ENCODE measurements at places on chromosomes 4 and X. TPM values are rescaled to one million over a fixed set of nuclear protein-coding genes. Genes with fewer than 3 reads are reported as not detected.
A peak's percentile ranks its signal among the peaks of the same experiment; 100 is the strongest.

ODAM gene
- polyA plus RNA-seq, result not detected

CWH43 gene
- polyA plus RNA-seq, result 2.4 TPM

NDUFB11 gene
- 124 TPM for polyA plus RNA-seq

SLC4A4 gene
- 21.3 TPM for polyA plus RNA-seq

TLR7 gene
- polyA plus RNA-seq, result under 0.01 TPM

DNA sequence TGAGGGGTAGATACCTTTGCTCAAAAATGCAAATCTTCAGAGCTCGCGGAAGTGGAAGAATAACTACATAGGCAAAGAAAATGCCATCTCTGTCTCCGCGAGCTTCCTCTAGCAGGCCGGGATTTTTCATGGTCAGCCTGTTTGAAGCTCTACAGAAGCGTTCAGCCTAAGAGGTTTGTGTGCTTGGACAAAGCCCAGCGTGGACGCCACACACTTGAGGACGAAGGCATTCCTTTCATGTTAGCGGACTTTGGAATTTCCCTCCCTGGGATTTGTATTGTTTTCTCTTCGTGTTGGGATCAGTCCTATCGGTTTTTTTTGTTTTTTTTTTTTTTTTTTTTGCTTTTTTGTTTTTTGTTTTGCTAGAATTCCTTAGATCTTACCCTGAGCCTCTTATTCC is 53.7 kb downstream of the SMIM31 start:
- H3K27ac ChIP-seq, result no peak overlapping the region
- no peak overlapping the region for H3K4me3 ChIP-seq
- no peak for DNase-seq
- no peaks in the 10 kb centered on the region for H3K27me3 ChIP-seq
- no peaks in the 10 kb centered on the region for H3K4me1 ChIP-seq

GRCh38 chr4:76061982-76062381 is 12.5 kb upstream of the ART3 start:
- no peaks in the 10 kb centered on the region for H3K27me3 ChIP-seq
- H3K4me3 ChIP-seq, result no peak overlapping the region
- no peaks in the 10 kb centered on the region for H3K4me1 ChIP-seq
- DNase-seq, result no peak

DNA sequence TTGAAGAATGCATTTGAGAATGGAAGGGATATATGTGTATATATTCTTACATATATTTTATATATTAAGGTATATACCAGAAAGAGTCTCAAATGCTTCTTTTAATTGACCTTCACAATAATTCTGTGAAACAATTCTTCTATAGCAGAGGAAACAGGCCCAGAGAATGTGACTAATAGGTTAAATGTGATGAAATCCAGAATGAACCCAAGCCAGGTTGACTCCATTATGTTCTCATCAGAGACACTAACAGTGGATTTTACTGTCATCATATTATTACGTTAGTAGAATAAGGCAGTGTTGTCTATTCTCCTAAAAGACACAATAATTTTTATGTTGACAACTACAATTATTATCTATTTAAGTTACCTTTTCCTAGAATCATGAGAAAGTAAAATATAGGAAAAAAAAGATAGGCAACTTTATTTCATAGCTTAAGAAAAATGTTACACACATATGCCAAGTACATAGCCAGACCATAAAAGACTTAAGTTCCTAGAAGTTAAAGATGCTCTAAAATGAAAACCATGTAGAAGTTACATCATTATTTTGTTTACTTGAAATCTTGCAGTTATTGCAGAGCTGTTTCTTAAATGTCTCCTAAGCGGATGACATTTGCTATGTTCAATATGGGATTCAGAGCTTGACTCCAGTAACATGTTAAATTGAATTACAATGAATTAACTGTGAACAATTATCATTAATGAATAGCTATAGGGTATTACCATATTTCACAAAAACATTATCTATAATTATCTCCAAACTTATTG is 56.2 kb upstream of the ANKRD50 start:
- H3K4me3 ChIP-seq, result no peak overlapping the region
- DNase-seq, result no peak
- no peaks in the 10 kb centered on the region for H3K36me3 ChIP-seq
- H3K27me3 ChIP-seq, result no peaks in the 10 kb centered on the region
- H3K27ac ChIP-seq, result no peak overlapping the region

GRCh38 chrX:129318375-129318774 is 204.9 kb downstream of the SMARCA1 start:
- H3K36me3 ChIP-seq, result no peaks in the 10 kb centered on the region
- H3K4me1 ChIP-seq, result no peaks in the 10 kb centered on the region
- no peak for DNase-seq
- no peak overlapping the region for H3K27ac ChIP-seq
- H3K27me3 ChIP-seq, result no peaks in the 10 kb centered on the region

DNA sequence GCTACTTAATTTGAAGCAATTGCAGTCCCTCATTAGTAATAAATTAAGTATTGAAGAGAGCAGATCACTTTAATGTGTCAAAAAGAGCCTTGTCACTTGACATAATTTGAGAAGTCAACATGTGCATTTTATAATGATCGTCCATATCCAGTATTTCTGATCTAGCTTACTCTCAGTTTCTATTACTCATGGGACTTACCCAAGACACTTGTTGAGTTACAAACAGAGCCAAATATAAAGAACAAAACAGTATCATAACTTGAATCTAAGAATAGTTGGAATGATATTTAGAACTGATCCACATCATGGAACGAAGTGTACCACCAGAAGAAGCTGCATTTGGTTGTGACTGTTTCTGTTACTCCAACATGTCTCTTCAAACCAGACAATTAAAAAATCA is 54.7 kb downstream of the SLITRK4 start:
- H3K36me3 ChIP-seq, result no peaks in the 10 kb centered on the region
- no peak overlapping the region for H3K4me3 ChIP-seq
- H3K4me1 ChIP-seq, result no peaks in the 10 kb centered on the region
- no peak for DNase-seq
- H3K27ac ChIP-seq, result no peak overlapping the region

GRCh38 chr4:1666391-1666790 is 17.7 kb downstream of the FAM53A start:
- H3K27me3 ChIP-seq, result no peaks in the 10 kb centered on the region
- H3K4me1 ChIP-seq, result peaks cover 6% of the 10 kb centered on the region
- H3K36me3 ChIP-seq, result no peaks in the 10 kb centered on the region
- no peak overlapping the region for H3K4me3 ChIP-seq
- no peak for DNase-seq
- no peak overlapping the region for H3K27ac ChIP-seq

GRCh38 chr4:84673475-84674240 is 90.7 kb downstream of the CDS1 start:
- H3K4me3 ChIP-seq, result no peak overlapping the region
- no peak overlapping the region for H3K27ac ChIP-seq
- no peak for DNase-seq
- H3K27me3 ChIP-seq, result no peaks in the 10 kb centered on the region

DNA sequence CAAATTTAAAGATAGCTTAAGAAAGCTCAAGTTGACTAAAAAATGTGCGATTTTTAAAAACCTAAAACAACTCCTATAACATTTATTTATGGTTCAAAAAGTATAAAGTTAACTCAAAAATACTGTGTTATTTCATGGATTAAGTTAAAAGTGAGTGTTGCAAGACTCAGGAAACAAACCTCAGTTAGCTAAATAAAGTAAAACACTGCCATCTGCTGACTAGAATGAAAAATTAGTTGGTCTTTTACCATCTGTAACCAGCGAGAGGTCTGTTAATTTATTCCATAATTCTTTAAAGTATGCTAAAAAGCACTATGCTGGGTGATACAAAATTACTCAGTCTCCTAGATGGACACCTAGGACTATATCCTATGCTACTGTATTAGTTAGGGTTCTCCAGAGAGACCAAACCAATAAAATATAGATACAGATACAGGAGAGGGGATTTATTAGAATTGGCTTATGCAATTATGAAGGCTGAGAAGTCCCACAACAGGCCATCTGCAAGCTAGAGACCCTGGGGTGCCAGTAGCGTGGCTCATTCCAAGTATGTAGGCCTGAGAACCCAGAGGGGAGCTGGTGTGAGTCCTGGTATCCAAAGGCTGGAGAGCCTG is 4.9 kb upstream of the WDFY3 start:
- H3K4me1 ChIP-seq, result no peaks in the 10 kb centered on the region
- no peaks in the 10 kb centered on the region for H3K36me3 ChIP-seq
- H3K4me3 ChIP-seq, result no peak overlapping the region
- no peaks in the 10 kb centered on the region for H3K27me3 ChIP-seq
- DNase-seq, result no peak
- no peak overlapping the region for H3K27ac ChIP-seq

DNA sequence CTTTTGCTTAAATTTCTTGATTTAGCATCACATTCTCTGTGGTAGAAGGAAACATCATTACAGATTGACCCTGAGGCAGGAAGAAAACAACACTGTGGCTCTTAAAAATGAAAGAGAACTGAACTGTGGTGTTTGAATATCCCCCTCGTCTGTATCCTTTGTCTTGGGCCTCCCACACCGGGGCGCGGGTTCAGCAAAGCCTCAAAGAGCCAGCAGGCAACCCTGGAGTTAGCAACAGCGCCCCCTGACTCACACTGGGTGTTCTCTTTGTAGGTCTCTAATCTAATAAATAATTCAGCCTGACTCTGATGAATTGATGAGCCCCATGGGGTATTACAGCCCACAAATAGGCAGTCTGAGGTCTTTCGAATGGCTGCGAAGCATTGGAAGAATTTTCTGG is 46.1 kb upstream of the CTSO start:
- H3K27me3 ChIP-seq, result no peaks in the 10 kb centered on the region
- no peak overlapping the region for H3K4me3 ChIP-seq
- no peak overlapping the region for H3K27ac ChIP-seq
- no peak for DNase-seq

DNA sequence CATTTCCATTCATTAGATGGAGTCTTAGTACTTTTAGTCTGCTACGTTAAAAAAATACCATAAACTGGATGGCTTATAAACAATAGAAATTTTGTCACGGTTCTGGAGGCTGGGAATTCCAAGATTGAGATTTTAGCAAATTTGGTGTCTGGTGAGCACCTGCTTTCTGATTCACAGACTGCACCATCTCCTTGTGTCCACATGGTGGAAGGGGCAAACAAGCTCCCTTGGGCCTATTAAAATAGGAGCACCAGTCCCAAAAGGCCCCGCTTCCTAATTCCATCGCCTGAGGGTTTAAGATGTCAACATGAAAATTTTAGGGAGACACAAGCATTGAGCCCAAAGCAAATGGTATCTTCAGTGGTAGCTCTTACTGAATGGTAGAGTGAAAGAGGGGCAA is 120.5 kb upstream of the MAP9 start:
- DNase-seq, result no peak
- H3K4me3 ChIP-seq, result no peak overlapping the region

DNA sequence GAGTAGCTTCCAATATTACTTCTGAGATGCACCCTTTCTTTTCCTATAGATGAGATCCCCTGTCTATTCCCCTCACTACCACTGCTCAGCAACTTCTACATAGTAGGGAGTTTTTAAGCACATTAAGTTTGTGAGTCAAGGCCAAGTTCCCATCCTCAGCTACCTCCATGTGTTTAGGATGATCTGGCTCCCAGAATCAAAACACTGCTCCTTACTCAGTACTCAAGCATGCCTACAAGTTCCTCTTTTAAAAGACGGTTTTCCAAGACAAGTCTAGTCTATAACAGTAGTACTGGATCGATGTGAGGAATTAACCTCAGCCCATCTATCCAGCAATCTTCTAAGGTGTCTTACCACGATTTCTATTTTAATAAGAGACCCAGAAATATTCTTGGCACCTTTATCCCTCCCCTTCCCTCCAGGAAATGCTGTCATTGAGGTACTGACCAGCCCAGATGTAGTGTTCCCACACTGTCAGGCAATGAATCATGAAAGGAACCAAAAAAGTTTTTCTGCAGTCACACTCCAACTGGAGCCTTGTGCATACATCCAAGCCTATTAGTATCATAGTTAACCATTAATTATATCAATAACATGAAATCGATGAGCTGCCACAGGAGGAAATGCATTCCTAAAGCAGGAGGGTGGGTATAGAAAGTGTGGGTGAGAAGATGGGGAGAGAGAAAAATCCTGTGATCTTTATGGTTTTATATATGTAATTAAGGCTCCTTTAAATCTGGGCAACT is 29.6 kb downstream of the AREG start:
- peaks cover 27% of the 10 kb centered on the region for H3K4me1 ChIP-seq
- no peaks in the 10 kb centered on the region for H3K27me3 ChIP-seq
- DNase-seq, result no peak
- H3K27ac ChIP-seq, result peak overlapping the region; percentile 26

DNA sequence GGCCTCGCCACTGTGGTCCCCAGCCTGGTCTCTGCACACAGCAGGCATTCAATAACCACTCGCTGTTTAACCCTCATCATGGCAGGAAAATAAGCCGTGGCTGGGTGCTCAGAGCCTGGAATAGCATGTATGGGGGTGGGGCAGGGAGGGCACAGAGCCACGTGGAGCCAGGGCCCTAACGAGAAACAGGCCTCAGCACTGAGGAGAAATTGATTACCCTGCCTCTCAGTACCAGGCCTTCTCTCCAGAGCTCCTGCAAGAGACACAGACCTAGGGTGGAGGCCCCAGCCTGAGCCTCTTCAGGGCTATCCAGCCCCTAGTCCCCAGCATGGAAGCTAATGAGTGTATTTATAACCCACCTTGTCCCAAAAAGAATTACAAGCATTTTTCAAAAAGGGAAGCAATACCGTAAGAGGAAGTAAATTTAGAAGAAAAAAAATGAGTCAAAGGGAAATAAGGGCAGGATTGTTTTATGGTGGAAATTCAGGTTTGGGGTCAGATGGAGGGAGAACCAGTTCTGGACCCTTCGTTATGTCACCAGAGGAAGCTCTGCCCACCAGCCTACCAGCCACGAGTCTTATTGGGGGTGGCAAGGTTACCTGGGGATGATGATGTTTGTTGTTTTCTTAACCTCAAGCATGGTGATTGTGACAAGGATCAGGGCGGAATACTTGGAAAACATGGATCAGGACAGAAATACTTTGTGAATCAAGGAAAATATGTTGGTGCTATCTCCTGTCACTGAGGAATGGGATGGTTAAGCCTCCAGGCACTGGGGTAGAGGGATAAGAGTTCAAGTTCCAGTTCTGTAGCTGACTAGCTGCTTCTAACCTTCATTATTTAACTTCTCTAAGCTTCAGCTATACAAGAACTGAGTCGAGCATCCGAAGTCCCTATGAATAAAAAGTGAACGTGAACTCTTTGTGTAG is 101.9 kb upstream of the RBPJ start:
- DNase-seq, result no peak
- H3K4me1 ChIP-seq, result peaks cover 18% of the 10 kb centered on the region
- peak overlapping the region; percentile 86 for H3K27ac ChIP-seq
- no peaks in the 10 kb centered on the region for H3K36me3 ChIP-seq
- H3K4me3 ChIP-seq, result no peak overlapping the region
- H3K27me3 ChIP-seq, result no peaks in the 10 kb centered on the region

- H3K36me3 ChIP-seq, result no peaks in the 10 kb centered on the region
- no peak overlapping the region for H3K4me3 ChIP-seq
- no peak for DNase-seq
- peaks cover 64% of the 10 kb centered on the region for H3K4me1 ChIP-seq
- no peaks in the 10 kb centered on the region for H3K27me3 ChIP-seq
Measured at GRCh38 chr4:156953951-156954350, 17.6 kb downstream of the PDGFC start.

GRCh38 chr4:82071951-82072350 is 301.8 kb downstream of the HNRNPD start:
- DNase-seq, result no peak
- H3K27me3 ChIP-seq, result no peaks in the 10 kb centered on the region
- no peak overlapping the region for H3K27ac ChIP-seq
